NCI-H187 treated with DMSO at 0.1 percent for 48 hours (cell line): ENCODE measurements at places on chromosomes 7 and 10.

DNA sequence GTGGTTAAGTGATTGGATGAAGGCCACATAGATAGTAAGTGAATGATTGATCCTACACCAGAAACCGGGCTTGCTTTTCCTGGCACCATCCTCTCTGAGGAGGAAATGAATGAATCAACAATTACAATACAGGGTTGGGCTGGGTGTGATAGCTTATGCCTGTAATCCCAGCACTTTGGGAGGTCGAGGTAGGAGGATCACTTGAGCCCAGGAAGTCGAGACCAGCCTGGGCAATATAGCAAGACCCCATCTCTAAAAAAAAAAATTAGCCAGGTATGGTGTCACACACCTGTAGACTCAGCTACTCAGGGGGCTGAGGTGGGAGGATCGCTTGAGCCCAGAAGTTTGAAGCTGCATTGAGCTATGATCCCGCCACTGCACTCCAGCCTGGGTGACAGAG lies 111.5 kb downstream of the COL26A1 start:
- no peak for DNase-seq

- DNase-seq = no peak
Measured at GRCh38 chr7:90900628-90901356, 304.7 kb downstream of the CDK14 start.

DNA sequence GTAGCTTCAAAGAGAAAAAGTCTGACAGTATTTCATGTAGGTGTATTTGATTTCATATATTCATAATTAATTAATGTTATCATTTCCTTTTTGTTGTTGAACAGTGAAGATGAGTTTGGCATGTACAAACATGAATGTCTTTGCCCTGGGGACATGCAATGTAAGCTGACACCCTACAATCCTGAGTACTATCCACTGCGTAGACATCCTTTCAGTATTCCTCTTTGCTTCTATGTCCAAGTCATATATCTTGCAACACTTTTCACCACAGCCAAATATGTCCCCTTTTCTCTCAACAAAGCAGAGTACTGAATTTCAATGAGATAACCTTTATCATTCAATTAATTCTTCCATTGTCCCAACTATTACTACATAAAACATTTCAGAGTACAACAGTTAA lies 93.6 kb downstream of the GPR37 start:
- DNase-seq = no peak

- no peak for DNase-seq
Measured at GRCh38 chr10:117675514-117676055, 133.0 kb downstream of the EMX2 start.

GRCh38 chr10:70689661-70690060 lies 17.4 kb downstream of the ADAMTS14 start:
- DNase-seq = no peak

DNA sequence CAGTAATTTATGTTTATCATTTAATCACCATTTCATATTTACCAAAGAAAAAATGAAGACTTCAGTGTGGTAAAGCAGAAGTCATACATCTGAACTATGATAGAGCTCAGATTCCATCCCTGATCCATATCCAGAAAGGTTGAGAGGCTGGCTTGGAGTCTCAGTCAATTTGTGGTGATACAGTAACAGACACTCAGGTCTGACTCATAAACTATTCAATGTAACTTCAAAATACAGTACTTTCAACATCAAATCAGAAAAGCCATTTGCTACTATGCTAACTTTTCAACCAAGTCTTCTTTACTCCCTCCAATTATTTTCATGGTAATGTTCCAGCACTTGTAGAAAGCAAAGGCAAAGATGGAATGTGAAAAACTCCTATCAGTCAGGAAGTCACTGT lies 190.4 kb downstream of the HDAC9 start:
- DNase-seq = no peak
